Stimulated activated CD4-positive, alpha-beta T cell treated with anti-CD3 and anti-CD28 coated beads, Interleukin-15, amount 100 ng/mL, for 1 hour (primary cell): ENCODE measurements at places on chromosomes 4 and X.

DNA sequence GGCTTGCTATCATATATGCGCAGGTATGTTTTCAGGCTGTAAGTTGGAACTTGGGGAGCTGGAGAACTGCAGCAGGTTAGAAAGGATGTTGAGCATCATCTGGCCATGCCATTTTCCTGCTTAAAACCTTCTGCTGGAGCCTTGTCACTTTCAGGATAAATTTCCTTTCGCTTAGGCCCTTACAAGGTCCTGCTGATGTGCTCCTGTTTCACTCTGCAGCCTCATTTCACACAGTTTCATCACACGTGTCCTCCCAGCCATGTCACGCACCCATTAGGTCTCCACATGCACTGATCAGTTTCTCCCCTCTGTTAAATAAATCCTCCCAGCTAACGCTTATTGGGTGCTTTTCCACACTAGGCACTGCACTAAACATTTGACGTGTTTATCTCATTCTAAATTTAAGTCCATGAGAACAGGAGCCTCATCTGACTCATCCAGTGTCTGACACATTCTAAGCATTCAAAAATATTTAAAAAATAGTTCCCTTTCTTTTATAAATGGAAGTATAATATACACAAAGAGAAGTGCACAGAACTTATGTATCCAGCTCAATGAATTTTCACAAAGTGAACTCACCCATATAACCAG lies 14.5 kb downstream of the SOD3 start:
- DNase-seq: no peak

GRCh38 chr4:119139822-119140252 lies 4.2 kb downstream of the MYOZ2 start:
- DNase-seq: no peak

- no peak for DNase-seq
Observed at GRCh38 chrX:53595266-53595810, 91.2 kb downstream of the HUWE1 start.

DNA sequence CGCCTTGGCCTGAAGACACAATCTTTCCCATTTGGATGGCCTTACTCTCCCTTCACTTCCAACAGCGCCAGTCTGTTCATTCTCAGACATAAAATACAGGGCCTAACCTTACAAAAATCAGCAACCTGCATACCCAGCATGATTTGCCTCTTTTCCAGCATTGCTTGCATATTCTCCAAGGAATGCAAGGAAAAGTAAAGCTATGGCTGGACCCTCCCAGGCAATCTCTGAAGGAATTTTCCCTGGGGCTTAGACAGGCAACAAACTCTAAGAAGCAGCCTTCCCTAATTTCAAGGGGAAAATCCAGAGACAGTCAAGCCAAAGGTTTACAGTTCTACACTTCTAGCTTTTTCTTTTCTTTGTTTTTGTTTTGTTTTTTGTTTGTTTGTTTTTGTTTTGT lies 3.6 kb downstream of the DCTD start:
- DNase-seq: no peak

GRCh38 chrX:2620576-2620975 lies 70.5 kb upstream of the CD99 start:
- no peak for DNase-seq
